Activated naive CD4-positive, alpha-beta T cell (primary cell): ENCODE measurements at places on chromosomes 7 and 10.

DNA sequence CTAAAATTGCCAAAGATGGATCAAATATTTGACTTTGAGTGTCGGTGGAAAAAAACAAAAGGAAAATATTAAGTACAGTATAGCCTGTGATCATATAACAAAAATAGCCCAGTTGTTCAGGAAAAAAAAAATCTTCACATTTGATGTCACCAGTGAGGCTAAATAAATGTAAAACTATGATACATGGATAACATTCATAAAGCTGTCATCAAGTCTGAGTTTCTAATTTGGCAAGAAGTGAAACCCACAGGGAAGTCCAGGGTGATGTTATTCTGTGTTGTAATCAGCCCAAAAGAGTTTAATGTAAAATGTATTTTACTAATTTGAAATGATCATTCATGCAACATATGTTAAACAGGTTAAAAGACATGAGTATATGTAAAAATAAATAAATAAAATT is 908.0 kb downstream of the PCDH15 start:
- no peak for DNase-seq

GRCh38 chr7:155326385-155326784 is 28.7 kb downstream of the INSIG1 start:
- DNase-seq = no peak

- DNase-seq = no peak
Observed at GRCh38 chr10:119350502-119351097, 143.2 kb downstream of the GRK5 start.

DNA sequence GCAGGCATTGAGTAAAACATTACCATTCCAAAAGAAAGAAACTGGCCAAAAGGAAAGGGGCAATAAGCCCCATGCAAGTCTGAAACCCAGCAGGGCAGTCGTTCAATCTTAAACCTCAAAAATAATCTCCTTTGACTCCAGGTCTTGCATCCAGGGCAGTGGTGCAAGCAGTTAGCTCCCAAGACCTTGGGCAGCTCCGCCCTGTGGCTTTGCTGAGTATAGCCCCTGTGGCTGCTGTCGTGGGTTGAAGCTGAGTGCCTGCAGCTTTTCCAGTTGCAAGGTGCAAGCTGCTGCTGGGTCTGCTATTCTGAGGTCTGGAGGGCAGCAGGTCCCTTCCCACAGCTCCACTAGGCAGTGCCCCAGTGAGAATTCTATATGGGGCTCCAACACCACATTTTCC is 580.1 kb upstream of the AUTS2 start:
- DNase-seq = no peak
